ENCODE measurements at places on chromosomes 11 and 22.
A peak's percentile ranks its signal among the peaks of the same experiment; 100 is the strongest.

- H3K27ac ChIP-seq = no peak overlapping the region
- H3K36me3 ChIP-seq = no peaks in the 10 kb centered on the region
- no peak overlapping the region for H3K4me3 ChIP-seq
- DNase-seq = peak; percentile 63
- no peaks in the 10 kb centered on the region for H3K27me3 ChIP-seq
Measured at GRCh38 chr11:69250186-69251056, 43.5 kb upstream of the MYEOV start.

DNA sequence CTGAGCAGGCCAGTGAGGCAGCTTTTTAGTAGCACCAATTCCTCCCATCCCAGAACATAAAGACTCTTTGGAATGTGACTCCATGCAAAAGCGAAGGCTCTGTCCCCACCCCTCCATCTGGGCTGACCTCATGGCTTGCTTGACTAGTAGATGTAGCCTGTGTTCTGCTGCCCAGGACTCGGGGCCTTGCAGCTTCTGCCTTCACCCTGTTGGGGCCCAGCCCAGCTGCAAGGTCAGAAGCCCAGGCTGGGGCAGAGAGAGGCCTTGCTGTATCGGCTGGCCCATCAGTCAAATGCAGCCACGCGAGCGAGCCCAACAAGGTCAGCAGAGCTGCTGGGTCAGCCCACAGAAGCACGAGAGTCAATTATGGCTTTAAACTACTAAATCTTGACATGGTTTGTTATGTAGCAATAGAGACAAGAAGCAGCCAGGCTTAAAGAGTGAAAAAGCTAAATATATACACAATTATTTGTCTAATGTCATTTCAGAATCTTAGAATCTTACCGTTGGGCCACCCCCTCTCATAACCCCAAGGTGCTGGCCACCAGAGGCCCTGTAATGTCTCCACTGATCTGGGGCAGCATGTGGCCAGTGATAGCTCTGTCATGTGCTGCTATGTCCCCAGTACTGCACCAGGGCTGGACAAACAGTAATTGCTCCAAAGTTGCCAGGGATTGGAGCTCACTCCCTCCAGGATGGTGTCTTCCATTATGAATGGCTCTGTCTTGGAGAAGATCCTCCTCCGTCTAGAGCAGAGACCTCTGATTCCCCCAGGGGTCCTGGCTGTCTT lies 10.4 kb upstream of the WNT11 start:
- no peak overlapping the region for H3K27ac ChIP-seq
- DNase-seq = no peak
- no peaks in the 10 kb centered on the region for H3K4me1 ChIP-seq
- H3K36me3 ChIP-seq = no peaks in the 10 kb centered on the region
- peaks cover 11% of the 10 kb centered on the region for H3K27me3 ChIP-seq

DNA sequence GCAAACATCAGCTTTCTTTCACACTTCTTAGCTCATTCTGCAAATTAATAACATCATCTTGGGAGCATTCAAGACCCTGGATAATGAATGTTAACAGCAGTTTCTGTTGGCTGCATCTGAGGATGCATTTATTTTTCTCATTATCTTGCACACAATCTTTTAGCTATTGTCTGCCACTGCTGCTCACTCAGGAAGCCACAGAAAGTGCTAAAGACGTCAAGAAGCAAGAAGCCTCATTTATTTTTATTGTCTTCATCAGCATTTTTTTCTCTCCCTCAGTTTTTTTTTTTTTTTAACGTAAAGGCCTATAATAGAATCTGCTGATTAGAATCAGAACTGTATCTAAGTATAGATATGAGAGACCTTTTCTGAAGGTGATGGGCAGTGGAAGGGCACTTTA lies 1339.4 kb downstream of the FAM181B start:
- H3K4me1 ChIP-seq = no peaks in the 10 kb centered on the region
- H3K4me3 ChIP-seq = no peak overlapping the region
- no peak overlapping the region for H3K27ac ChIP-seq
- H3K27me3 ChIP-seq = no peaks in the 10 kb centered on the region
- H3K36me3 ChIP-seq = no peaks in the 10 kb centered on the region

DNA sequence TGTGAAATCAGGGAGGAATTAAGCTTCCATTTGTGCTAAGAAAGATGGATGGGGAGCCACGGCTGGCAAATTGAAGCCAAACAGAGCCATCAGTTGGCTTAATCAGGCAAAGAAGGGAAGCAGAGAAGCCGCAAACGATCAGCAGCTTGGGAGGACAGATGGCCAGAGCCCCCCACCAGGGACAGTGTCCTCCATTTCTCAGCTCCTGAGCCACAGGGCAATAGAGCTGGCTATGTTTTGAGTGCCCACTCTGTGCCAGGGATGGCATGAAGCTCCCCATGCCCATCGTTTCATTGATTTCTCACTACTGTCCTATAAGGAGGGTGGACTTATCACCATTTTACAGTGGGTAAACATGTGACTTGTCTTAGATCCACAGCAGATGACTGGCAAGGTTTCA lies 126.3 kb upstream of the ASPHD2 start:
- H3K4me3 ChIP-seq = no peak overlapping the region
- no peaks in the 10 kb centered on the region for H3K36me3 ChIP-seq
- no peaks in the 10 kb centered on the region for H3K4me1 ChIP-seq
- H3K27me3 ChIP-seq = no peaks in the 10 kb centered on the region
- DNase-seq = no peak

DNA sequence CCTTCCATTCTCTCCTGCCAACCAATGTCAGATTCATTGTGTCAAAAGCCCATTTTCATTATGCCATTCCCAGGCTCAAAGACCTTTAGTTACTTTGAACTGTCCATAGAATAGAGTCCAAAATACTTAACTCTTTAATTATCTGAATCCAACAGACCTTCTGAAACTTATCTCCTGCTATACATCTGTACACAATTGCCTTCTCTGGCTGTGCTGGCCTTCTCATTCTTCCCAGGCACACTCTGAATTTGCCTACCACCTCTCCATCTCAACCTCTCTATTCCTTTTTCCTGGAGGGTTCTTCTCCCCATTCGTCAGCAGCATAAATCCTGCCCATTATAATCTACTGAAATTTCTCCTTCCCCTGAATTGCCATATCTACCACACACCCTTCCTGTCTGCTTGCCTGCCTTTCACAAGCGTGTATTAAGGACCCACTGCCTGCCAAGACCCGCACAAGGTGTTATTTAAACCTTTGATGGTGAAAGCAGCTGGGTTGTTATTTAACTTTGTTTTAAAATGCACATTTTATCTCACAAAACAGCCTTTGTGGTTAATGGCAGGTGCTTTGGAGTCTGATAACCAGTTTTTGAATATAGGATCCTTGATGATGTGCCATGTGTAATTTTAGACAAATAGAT lies 125.9 kb downstream of the CCDC81 start:
- H3K4me3 ChIP-seq = no peak overlapping the region
- H3K36me3 ChIP-seq = no peaks in the 10 kb centered on the region
- H3K27me3 ChIP-seq = no peaks in the 10 kb centered on the region
- peaks cover 13% of the 10 kb centered on the region for H3K4me1 ChIP-seq
- H3K27ac ChIP-seq = no peak overlapping the region

DNA sequence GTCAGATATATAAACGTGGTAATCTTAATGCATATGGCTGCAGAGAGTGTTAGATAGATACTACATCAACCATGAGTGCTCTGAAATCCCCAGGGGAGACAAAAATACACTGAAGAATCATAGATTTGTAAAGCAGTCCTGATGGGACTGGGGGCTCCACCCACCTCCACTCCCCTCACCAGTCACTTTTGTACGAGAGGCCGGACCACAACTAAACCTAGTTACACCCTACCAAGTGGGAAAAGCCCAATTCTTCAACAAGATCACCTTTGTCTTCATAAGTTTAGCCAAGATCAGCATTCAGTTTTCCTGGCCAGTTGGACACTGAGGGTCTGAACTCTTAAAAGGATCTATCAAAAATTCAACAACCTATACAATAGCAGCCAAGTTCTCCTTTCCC lies 1.5 kb downstream of the SF1 start:
- H3K36me3 ChIP-seq = peaks cover 17% of the 10 kb centered on the region
- H3K4me1 ChIP-seq = peaks cover 3% of the 10 kb centered on the region
- no peak overlapping the region for H3K4me3 ChIP-seq
- no peaks in the 10 kb centered on the region for H3K27me3 ChIP-seq
- no peak overlapping the region for H3K27ac ChIP-seq

DNA sequence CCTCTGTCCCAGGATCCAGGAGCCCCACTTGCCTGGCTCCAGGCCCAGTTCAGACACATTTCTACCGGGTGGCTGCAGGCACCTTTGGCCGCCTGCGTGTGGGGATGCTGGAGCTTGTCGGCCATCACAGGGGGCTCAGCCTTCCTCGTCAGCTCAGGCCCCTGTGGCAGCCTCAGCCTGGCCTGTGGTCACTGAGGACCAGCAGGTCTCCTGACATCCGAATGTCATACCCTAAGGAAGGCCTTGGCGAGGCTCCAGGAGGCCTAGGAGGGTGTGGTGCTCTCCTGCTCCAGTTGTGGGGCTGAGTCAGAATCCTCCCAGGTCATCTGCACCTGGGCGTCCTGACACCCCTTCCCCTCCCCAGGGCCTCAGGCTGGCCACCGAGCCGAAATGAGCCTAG lies 14.9 kb upstream of the SOX10 start:
- no peaks in the 10 kb centered on the region for H3K4me1 ChIP-seq
- no peak for DNase-seq
- H3K4me3 ChIP-seq = no peak overlapping the region

- H3K27me3 ChIP-seq = no peaks in the 10 kb centered on the region
- no peak for DNase-seq
- no peak overlapping the region for H3K4me3 ChIP-seq
- no peaks in the 10 kb centered on the region for H3K36me3 ChIP-seq
- H3K27ac ChIP-seq = no peak overlapping the region
Measured at GRCh38 chr11:86243396-86243795, 1.2 kb upstream of the EED start.

- no peaks in the 10 kb centered on the region for H3K27me3 ChIP-seq
- no peak overlapping the region for H3K4me3 ChIP-seq
- no peak overlapping the region for H3K27ac ChIP-seq
- H3K36me3 ChIP-seq = no peaks in the 10 kb centered on the region
- H3K4me1 ChIP-seq = peaks cover 13% of the 10 kb centered on the region
- DNase-seq = peak; percentile 95
Measured at GRCh38 chr11:61887839-61888494, 3.4 kb downstream of the FADS3 start.

DNA sequence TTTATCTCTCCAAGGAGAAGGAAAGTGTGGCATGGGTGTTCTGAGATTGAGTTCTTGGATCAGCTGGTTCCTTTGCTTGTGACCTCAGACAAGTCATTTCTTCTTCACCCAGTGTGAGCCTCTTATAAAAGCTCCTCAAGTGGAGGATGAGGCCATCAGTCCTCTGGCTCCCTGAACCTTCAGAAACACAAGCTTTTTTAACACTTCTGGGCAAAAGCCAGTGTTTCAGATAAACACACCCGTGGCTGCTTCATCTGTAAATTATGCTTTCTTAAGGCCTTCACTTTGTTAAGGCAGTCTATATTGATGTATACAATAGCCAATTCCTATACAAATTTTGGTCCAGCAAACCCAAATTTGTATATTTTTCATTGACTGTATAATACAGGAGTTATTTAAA lies 179.9 kb downstream of the DBX1 start:
- DNase-seq = no peak
- no peaks in the 10 kb centered on the region for H3K36me3 ChIP-seq
- no peak overlapping the region for H3K4me3 ChIP-seq
- no peak overlapping the region for H3K27ac ChIP-seq

GRCh38 chr11:94840209-94840608 lies 72.1 kb downstream of the AMOTL1 start:
- H3K4me1 ChIP-seq = no peaks in the 10 kb centered on the region
- no peak overlapping the region for H3K27ac ChIP-seq
- no peak for DNase-seq
- H3K36me3 ChIP-seq = peaks cover 8% of the 10 kb centered on the region
- H3K27me3 ChIP-seq = no peaks in the 10 kb centered on the region
- H3K4me3 ChIP-seq = no peak overlapping the region

DNA sequence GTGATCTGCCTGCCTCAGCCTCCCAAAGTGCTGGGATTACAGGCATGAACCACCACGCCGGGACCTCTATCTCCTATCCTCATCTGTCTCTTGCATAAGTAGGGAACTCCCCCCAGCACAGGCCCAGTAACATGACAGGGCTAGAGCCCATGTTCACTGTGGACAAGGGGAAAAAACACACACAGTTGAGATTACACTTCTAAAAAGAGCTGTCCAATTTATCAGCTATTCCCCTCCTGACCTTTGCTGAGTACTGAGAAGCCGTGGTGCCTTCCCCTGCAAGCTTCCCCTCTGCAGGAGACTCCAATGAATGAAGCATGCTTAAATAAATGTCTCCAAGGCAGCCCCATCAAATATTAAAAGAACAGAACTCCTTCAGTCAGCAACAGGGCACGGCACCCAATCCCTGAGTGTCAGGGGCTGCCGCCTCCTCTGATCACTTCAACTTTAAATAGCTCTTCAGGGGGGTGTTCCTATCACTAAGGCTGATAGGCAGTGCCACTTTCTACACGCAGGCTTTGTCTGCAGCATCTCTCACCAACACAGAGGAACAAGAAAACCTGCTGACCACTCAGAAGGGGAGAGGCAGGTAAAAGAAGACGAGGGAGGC lies 385.5 kb downstream of the OPCML start:
- no peak overlapping the region for H3K4me3 ChIP-seq
- no peak overlapping the region for H3K27ac ChIP-seq
- no peaks in the 10 kb centered on the region for H3K36me3 ChIP-seq
- no peak for DNase-seq
- H3K27me3 ChIP-seq = no peaks in the 10 kb centered on the region

DNA sequence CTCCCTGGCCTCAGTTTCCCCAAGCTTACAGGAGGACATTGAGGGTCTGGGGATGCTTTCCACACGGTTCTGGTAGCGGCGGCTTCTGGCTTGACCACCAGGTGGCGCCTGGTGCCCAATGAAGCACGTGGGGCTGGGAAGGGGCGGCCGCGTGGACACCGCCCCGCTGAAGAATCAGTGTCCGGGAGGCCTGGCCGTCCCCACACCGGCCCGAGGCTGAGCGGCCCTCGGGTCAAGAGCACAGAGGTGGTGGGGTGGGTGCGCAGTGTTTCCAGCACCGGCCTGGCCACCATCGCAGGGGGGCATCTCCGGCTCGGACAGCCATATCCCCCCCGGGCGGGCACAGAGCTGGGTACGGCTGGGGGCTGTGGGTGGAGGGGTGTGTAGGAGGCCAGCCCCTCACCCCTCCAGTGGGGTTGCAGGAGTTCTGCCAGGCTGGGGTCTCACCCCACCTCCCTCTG lies 27.8 kb upstream of the PPARA start:
- no peak overlapping the region for H3K4me3 ChIP-seq
- H3K27ac ChIP-seq = no peak overlapping the region
- H3K27me3 ChIP-seq = no peaks in the 10 kb centered on the region
- H3K36me3 ChIP-seq = no peaks in the 10 kb centered on the region

DNA sequence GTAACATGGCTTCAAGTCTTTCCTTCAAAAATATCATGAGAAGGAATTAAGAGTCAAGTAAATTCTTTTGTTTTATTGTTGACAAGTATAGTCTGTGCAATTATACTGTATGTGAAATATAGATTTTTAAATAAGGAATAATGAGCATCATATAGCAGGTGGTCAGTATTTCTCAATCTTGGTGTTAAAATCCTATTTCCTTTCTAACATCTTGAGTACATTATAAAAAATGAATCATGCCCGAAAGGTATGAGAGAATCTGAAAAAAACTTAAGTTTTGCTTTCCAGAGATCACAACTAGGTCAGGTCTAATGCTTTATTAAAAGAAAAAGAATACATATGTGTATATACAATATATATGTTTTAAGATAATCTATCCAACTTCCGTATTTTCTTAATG lies 53.1 kb downstream of the KIF18A start:
- H3K27ac ChIP-seq = no peak overlapping the region
- DNase-seq = no peak
- H3K4me3 ChIP-seq = no peak overlapping the region
- H3K27me3 ChIP-seq = no peaks in the 10 kb centered on the region
- no peaks in the 10 kb centered on the region for H3K36me3 ChIP-seq
- no peaks in the 10 kb centered on the region for H3K4me1 ChIP-seq

GRCh38 chr11:36398231-36398953 lies 102.3 kb downstream of the PRR5L start:
- H3K4me3 ChIP-seq = no peak overlapping the region
- peaks cover 29% of the 10 kb centered on the region for H3K36me3 ChIP-seq
- DNase-seq = no peak
- no peaks in the 10 kb centered on the region for H3K27me3 ChIP-seq
